DMS 273 treated with DMSO at 0.1 percent for 48 hours (cell line): ENCODE measurements at places on chromosomes 5 and 9.

DNA sequence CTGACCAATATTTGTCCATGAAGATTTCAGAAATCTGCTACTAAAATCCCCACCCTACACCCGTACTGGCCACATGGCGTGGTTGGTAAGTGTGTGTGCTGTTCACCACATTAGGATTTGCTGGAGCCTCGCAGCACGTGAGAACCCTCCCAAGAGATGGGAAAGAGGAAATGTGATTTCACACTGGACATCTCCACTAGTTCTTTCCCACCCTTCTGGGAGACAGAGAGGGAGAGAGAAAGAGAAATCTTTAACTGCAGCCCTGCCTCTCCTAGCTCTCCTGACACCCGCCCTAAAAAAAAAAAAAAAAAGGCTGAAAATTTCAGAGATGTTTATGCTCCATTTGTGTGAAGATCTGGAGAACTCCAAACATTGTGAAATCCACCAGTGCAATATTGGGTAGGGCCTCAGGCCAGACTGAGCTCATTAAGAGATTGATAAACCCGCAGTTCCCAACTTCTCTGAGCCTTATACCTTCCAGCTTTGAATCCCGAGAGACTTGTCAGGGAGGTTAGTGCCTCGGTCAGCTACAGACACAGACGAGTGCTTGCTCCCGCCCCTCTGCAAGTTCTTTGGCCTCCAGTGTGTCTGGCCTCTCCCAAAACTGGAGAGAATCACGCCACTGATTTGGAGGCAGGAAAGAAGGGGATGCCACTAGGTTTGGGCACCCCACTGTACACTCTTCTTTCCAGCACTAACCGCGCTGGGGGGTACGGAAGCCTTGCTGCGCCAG is 1.9 kb downstream of the SPRY4 start:
- no peak for DNase-seq

- no peak for DNase-seq
Measured at GRCh38 chr9:117374076-117374725, 40.7 kb downstream of the ASTN2 start.

- no peak for DNase-seq
Measured at GRCh38 chr5:69512740-69513260, 20.2 kb downstream of the OCLN start.

DNA sequence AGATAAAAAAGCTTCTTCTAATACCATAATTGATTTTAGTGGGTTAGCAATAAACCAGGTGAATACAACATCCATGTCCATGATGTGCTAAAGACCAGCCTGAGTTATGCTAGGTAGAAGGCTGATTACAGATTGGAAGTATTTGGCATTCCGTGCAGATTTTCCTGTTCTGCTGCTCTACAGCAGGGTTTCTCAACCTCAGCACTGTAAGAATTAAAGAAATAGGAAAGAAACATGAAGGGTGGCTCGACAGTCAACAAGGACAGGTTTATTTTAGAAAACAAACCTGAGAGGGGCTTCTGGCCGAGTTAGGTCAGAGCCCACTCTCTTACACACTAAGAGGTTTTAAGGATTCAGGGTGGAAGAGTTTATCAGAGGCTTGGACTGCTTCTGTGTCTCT is 42.3 kb downstream of the ZFAND5 start:
- no peak for DNase-seq

DNA sequence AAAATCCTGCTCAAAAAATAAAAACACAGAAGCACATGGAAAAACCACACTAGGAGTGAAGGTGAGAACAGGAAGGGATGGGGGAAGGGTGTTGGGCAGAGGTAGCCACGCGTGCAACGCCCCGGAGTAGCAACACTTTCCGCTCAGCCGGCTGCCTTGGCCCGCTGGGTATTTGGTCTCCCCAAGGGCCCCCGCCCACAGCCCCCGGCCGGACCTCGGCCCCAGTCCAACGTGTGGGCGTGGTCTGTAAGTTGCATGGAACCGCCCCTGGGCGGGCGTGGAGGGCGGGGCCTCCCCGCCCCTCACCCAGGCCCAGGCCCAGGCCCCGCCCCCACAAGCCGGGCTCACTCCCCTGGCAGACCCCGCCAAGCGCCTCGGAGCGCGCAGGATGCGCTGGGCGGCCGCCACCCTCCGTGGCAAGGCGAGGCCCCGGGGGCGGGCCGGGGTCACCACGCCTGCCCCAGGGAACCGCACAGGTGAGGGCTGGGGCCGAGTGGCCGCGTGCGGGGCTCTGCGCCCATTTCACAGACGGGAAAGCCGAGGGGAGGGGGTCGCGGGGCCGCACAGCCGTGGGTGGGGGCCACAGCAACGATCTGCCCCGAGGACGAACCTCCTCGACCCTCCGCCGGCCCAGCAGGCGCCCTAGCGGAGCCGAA is at the start of gene SUSD3:
Gene SUSD3 (plus strand): TSS at position 347 of the 656 bp plus-strand sequence. CDS start 42 bp downstream, at position 389.
- no peak for DNase-seq

- no peak for DNase-seq
Measured at GRCh38 chr5:89338935-89339334, 456.0 kb upstream of the MEF2C start.

GRCh38 chr5:116242343-116242742 is 157.5 kb downstream of the COMMD10 start:
- DNase-seq, result no peak

DNA sequence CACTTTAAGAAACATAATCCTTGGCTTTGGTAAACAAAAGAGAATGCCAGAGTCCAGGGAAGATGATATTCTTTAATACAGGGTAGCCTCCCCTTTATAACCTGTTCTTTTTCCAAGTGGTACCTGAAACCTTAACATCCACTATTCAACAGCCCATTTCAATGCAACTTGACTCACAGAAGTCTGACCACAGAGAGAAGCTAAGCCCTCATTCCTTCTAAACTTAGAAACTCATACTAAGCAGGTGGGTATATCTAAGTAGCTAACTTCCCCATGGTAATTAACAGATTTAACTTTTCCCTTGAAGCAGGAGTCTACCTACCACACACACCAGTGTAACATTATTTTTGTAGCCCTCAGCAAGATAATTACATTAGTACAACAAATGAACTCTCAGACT is 91.9 kb downstream of the CEMIP2 start:
- no peak for DNase-seq

DNA sequence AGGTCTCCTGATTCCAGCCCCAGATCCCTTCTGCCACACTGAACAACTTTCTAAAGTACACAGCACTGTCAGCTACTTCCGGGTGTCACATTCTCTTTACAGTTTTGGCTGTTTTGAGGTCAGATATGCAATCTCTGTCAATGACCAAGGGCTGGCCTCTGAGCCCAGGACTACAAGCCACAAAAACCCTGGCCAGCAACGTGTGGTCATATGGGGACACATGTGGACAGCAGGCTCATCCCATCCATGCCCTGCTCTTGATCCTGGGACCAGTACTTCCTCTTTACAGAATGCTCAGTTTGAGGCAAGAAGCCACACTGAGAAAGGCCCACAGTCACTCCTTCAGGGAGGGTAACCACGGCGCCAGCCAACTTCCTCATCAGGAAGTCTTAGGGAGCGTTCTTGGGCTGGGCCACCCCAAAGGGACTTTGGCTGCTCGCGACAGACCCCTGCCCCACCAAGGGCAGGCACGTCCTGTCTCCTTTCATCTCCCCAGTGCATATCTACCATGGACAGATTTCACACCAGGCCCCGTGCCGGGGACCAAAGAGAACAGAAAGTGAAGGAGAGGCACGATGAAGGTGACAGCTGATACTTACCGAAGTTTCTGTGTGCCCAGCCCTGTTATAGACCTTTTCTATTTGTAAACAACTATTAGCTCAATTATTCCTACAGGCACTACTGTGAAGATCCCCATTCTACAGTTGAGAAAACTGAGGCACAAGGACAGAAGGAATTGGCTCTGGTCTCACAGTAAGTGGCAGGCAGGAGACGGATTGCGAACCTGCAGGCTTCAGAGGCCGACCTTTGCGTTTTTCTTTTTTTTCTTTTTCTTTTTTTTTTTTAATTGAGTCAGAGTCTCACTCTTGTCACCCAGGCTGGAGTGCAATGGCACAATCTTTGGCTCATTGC is 37.3 kb downstream of the STK10 start:
- no peak for DNase-seq

GRCh38 chr5:31442058-31442745 is 89.7 kb downstream of the DROSHA start:
- no peak for DNase-seq

- DNase-seq, result no peak
Measured at GRCh38 chr5:5572976-5573797, 150.7 kb downstream of the ICE1 start.

DNA sequence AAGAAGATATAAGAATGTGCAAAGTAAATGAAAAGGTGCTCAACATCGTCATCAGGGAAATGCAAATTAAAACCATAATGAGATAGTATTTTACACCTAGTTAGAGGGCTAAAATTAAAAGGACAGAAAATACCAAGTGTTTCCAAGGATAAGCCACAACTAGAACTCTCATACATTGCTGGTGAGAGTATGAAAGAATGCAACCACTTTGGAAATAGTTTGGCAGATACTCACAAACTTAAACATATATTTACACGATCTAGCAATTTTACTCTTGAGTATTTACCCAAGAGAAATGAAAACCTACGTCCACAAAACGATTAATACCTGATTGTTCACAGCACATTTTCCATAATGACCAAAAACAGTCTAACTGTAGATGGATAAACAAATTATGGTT is 51.5 kb downstream of the AOPEP start:
- DNase-seq, result no peak

DNA sequence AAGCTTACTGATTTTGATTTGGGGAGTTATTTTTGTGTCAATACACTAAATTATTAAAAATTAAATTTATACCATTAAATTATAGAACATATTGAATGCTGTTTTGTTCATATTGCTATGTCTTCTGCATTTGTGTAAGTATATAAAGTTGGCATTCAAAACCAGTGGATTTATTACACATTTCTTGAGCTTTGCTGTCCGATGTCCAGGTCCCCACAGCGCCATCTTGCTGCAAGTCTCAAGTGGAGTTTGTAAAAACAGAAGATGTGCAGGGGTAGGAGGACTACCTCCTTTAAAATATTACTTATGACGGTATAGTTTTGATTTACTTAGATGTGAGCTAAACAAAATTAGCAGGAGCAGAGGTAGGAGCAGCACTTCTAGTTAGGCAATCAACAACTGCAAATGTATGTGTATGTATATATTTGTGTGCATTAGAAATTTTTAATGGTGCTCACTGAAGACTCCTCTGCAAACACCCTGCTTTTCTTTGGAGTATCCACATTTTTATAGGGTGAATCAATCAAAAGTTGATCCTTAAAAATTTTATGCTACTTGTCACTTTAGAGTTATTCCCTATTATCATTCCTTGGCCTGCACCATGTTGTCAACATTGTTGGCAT is 37.4 kb downstream of the CPEB4 start:
- no peak for DNase-seq

- DNase-seq, result no peak
Measured at GRCh38 chr9:6929441-6930215, 171.9 kb downstream of the KDM4C start.

GRCh38 chr9:20087481-20087880 is 298.6 kb upstream of the SLC24A2 start:
- DNase-seq, result no peak

DNA sequence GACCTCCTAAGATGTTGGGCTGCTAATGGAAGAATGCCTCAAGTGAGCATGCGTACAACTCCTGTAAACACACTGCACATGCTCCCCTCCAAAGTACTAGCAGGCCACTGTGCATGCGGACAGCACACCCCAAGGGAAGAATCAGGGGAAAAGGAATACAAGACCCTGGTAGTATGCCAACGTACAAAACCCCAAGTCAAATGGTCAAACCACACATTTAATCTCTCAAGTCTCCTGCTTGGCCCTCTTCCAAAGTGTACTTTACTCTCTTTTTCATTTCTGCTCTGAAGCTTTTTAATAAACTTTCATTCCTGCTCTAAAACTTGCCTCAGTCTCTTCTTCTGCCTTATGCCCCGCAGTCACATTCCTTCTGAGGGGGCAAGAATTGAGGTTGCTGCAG is 466.4 kb downstream of the DMRTA1 start:
- no peak for DNase-seq

DNA sequence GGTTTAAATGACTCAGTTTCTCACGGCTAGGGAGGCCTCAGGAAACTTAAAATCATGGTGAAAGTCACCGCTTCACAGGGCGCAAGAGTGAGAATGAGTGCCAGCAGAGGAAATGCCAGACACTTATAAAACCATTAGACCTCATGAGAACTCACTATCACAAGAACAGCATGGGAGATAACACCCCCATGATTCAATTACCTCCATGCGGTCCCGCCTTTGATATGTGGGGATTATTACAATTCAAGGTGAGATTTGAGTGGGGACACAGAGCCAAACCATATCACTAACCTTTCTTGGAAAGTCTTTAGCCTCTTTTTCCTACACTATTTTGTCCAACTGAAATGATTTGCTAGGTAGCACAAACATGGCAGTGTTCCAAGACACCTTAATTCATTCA is 533.9 kb upstream of the NUDT12 start:
- no peak for DNase-seq

- no peak for DNase-seq
Measured at GRCh38 chr5:137366526-137366925, 132.6 kb downstream of the SPOCK1 start.

DNA sequence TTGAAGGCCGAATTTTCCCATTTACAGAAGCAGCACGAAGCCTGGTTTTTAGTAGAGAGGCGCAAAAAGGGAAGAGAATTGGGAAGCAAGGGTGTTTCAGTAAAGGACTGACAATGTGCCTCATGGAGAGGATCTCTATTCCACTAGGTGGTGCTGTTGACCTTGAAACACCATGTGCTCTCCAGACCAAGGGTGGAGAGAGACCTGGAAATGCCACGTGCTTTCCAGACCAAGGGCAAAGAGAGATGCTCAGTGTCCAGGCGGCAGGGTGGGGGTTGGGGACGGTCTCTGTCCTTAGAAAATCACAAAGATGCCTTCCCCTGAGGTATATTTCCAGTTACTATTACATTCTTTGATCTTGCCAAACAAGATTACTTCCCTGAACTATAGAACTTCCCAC is 425.3 kb downstream of the CSNK1G3 start:
- DNase-seq, result no peak

DNA sequence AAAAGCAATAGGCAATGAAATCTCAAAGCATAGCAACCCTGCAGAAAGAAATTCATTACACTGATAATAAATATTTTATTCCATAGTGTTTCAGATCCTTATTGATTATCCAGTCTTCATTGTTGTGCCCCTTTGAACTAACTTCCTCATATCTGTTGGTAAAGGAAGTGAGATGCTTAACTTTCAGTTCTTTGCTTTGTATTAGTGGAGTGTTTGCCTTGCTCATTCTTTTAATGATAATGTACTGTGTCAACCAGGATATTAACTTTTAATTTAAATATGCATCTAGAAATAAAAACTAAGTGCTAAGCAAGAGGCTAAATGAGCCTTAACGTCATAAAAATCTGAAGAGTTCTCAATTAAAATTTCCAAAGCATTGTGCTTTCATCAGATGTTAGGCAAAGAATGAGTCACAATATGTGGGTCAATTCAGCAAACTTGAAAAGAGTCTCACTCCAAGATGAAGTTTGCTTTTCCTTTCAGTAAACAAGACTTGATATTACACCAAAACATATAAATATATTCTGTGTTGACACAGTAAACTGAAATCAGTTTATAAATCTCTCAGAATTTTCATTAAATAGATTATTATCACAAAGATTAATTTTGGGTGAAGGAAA is 105.9 kb downstream of the GIN1 start:
- no peak for DNase-seq

GRCh38 chr5:153350175-153350883 is 140.1 kb upstream of the GRIA1 start:
- DNase-seq, result no peak

- DNase-seq, result peak; percentile 37
Measured at GRCh38 chr9:121774715-121775613, 123.5 kb downstream of the DAB2IP start.

GRCh38 chr9:15377625-15378540 is 44.8 kb upstream of the SNAPC3 start:
- no peak for DNase-seq

- no peak for DNase-seq
Measured at GRCh38 chr9:79353856-79354520, 217.8 kb upstream of the TLE4 start.
